ENCODE measurements at places on chromosomes 7 and 10.

DNA sequence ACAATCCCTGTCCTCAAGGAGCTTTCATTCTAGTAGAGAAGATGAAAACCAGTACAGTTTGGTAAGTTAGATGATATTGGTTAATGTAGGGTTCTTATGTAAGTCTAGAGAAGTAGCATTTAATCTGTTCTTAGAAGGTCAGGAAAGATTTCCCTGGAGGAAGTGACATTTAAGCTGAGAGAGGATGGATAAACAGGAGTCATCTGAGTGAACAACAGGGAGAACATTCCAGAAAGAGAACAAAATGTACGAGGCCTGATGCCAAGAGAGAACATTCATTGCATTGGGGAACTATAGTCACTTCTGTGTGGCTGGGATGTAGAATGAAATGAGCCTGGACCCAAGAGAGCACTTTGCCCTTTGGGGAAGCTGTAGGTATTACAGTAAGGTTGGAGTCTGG lies 88.0 kb downstream of the CFTR start:
- no peak for DNase-seq

DNA sequence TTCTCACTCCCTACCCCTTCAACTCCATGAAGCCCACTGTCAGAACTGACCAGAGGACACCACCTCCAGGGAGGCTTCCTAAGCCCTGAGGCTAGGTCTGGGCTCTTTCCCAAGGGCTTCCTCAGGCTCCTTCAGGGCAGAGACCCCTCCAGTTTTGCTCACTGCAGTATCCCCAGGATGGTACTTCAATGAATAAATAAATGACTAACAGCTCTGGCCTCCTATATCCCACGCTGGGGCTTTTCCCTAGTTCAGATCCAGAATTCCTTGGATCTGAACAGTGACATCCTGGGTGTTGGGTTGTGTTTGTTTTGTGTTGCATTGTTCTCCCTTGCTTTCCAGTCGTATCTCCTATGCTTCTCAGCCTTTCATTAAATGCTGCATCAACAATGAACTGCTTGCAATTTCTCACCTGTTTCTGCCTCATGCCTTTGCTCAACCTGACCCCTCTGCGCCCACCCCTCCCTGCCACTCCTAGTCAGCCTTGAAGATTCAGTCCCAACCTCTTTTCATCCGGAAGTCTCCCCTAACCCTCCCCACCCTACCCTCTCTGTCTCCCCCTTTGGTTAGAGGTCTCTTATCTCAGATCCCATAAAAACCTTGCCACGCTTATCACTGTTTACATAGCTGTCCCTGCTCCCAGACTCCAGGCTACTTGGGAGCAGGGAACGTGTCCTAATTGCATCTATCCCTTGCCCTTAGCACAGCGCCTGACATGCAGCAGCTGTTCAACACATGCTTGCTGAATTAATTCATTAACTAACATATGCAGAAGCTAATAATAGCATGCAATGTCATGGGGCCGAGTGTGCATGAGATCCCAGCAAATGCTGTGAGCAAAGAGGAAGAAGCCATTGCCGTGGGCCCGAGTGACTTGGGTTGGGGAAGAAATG lies 41.7 kb downstream of the PPP1R3C start:
- DNase-seq, result peak; percentile 79

GRCh38 chr10:17003151-17003550 lies 126.5 kb downstream of the CUBN start:
- peak; percentile 93 for DNase-seq

GRCh38 chr7:2959828-2960599 lies 83.7 kb downstream of the CARD11 start:
- no peak for DNase-seq

GRCh38 chr7:24826662-24827020 lies 69.4 kb upstream of the GSDME start:
- DNase-seq, result no peak

GRCh38 chr7:54292171-54292925 lies 249.8 kb upstream of the VSTM2A start:
- DNase-seq, result no peak

- peak; percentile 66 for DNase-seq
These were observed 5.8 kb downstream of the TCF7L2 start for GRCh38 chr10:112955582-112956421.

DNA sequence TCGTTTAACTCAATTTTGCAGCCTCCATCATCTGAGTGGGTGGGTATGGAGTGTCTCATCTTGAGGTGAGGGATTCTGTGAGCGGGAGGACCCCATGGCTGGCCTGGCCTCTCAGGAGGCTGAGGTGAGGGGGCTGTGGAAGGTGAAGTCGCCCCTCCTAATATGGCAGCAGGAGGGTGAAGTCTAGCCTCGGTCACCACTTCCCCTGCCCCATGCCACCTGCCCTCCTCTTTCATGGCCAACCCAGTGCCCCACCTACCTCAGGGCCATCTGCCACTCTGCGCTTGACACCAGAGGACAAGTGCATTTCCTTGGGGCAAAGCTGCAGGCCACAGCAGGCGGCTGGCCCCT lies 8.7 kb downstream of the RASGEF1A start:
- no peak for DNase-seq

GRCh38 chr7:153445641-153446040 lies 606.6 kb upstream of the DPP6 start:
- DNase-seq, result no peak

GRCh38 chr7:69723663-69724062 lies 125.4 kb downstream of the AUTS2 start:
- no peak for DNase-seq

DNA sequence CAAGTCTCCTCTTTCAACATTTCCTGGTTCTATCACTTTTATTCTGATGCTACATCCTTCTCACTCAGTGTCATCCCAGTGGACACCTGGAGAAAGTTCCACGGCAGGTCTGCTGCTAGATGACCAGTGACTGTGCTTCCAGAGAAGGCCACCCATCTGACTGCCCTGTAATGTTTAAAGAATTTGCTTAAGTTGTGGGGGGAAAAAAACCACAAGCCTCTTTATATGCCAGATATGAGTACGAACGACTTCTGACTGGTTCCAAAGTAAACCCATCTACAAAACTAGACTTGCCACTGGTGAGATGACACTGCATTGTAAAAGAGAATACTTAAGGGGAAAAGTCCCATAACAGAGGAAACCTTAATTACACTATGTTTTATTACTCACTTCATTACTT lies 69.6 kb upstream of the VWC2 start:
- no peak for DNase-seq

- no peak for DNase-seq
These were observed 2.3 kb upstream of the CUZD1 start for GRCh38 chr10:122847782-122848604.

GRCh38 chr10:23151071-23151470 lies 41.0 kb upstream of the PTF1A start:
- DNase-seq, result no peak

DNA sequence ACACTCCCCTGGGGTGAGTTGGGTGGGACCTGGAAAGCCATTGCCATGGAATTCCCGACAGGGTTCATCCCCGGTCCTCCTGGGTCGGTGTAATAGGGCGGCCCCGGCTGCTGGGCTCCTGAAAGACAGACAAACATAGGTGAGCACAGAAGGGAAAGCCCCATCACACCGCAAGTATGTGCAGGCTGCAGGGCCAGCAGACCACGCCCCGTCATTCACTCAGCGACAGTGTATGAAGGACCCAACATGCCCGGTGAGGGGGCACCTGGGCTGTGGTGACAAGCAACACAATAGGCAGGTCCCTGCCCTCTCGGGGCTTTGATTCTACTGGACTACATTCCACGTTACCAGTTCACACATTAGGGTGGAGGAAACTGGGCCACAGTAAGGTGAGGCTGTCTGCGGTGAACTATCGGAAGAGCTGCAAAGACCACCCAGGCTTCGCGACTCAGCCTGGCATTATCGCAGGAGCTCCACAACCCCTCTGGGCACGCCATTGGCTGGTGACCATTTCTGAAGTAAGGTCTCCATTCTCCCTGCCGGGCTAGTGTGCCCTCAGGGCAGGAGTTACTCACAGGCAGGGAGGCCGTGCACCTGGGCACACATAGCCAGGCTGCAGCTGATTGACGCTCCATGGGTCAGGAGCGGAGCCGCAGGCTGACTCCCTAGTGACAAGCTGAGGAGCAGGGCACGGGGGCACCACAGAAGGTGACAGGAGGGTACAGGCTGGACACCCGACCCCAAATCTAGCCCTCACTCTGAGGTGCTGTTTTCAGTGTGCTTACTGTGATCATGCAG lies 99.2 kb downstream of the VOPP1 start:
- no peak for DNase-seq

GRCh38 chr7:158824028-158824427 lies 5.3 kb downstream of the ESYT2 start:
- DNase-seq, result no peak

DNA sequence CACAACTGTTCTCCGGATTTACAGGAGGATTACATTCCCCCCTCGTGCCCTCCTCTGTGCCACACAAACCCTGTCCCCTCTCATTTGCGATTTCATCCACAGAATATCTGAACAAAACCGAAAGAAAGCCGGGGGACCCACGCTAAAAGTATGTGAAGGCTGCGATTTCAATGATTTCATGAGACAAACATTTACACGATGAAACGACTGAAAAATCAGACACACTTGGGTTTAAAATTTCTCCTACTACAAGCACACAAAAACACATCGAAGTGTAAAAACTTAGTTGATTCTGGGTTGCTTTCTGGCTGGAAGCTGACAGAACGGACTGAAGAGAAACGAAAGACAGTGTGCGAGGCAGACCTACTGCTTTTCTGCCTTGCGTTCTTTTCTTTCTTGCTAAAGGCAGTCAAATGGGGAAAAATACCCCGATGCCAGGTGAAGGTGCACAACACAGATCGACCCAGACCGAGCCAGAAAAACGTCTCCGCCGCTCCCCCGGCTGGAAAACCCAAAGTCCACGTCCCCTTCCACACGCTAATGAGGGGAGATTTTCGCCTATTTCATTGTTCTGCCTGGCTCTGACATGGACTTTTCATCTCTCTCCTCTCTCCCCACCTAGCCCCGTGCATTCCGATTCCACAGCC lies 1.2 kb downstream of the HIPK2 start:
- peak; percentile 70 for DNase-seq

- DNase-seq, result peak; percentile 61
These were observed 282.4 kb downstream of the AHR start for GRCh38 chr7:17580856-17581255.

GRCh38 chr10:112896273-112896672 lies 53.8 kb upstream of the TCF7L2 start:
- DNase-seq, result no peak
